ENCODE measurements at places on chromosomes 6 and 20.

- DNase-seq, result no peak
Measured at GRCh38 chr6:91281901-91282300, 695.0 kb upstream of the MAP3K7 start.

GRCh38 chr6:143225929-143226328 is 165.2 kb downstream of the AIG1 start:
- no peak for DNase-seq

DNA sequence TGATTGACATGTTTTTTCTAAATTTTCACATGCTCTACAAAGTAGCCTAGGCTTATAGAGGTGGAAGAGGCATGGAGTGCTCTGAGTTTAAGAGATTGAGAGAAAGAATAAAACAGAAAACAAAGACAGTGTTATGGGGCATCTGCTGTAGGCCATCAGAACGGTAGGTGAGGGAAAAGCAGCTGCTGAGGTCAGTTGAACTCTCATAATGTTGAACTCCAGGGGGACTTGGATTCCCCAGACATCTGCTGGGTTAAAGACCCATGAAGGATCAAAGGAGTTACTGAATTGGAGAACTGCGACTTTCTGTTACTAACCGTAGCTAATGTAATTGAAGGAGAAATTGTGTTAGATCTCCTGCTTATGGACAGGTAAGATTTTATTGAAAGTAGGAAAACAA is 333.9 kb downstream of the TFAP2B start:
- no peak for DNase-seq

DNA sequence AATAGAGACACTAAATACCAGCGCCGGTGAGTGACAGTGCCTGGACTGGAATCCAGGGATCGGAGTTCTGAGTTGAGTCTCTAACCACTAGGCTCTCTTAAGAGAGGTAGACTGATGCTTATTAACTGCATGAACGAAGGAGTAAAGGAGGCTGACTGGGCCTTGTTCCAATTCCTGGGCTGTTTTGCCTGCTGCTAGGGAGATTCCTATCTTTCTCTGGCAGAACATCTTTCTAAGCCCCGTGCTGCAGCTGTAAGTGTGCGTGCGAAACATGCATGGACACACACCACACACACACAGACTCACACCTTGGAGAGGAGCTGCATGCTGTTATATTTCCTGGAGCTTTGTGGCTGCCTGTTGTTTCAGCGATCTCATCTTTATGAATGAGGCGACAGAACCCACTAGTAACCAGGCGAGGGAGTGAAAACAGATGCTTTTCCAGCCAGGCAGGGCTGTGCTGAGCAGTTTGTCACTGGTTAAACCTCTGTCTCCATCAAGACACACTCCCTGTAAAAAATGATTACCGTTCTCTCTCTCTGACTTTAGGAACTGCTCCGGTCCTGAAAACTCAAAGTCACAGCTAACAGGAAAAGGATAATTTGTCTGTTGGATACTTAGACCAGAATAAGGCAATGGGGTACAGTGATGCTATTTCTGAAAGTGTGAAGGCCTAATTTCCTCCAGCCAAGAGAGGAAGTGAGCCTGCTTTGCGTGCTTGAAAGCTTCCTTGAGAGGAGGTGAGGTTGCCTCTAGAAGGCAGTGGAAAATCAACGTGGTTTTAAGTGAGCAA is 157.4 kb upstream of the ZNF217 start:
- peak; percentile 78 for DNase-seq

DNA sequence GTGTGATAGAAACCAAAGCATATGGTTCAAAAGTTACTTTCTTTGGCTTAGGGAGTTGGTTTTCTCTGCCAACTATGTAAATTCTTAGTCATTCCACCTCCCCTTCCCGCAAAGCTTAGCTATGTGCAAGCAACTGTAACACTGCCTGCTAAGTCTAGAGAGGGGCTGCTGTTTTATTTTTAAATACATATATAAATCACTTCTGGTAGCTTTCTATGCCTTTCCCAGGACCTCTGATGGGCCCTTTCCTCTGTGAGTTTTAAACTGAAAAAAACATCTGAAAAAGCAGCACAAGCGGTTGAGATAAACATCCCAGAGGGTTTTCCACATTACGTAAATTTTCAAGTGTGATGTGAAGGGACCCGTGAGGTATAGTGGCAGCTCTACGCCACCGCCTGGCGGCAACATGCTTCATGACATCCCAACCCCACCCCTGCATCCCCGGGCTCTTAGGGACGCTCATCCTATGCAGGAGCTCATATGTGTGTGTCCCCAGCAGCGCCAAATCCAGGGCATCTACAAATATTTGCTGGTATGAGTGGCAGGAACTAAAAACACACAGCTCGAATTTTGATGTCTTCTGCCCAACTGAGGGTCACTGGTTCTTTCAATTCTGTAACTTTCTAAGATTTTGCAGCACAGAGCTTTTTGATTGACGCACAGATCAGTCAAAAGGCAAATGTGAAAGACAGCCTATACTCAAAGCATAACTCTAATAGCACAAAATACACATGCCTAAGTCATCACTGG is 12.7 kb downstream of the SAYSD1 start:
- no peak for DNase-seq

GRCh38 chr6:84284428-84285049 is 57.1 kb upstream of the CEP162 start:
- no peak for DNase-seq
